ENCODE measurements at places on chromosomes 16 and 17. TPM values are rescaled to one million over a fixed set of nuclear protein-coding genes. Genes with fewer than 3 reads are reported as not detected.

Gene MRPS23
- total RNA-seq, result 30.8 TPM

Gene KRT40
- total RNA-seq, result not detected

Gene CAVIN1
- 1.0 TPM for total RNA-seq

Gene B3GNT9
- 14.6 TPM for total RNA-seq

Measured in activated CD4-positive, alpha-beta memory T cell treated with anti-CD3 and anti-CD28 coated beads, Interleukin-2, amount 10 ng/mL, durations not matched to agents 7 days and 5 days (primary cell).